ENCODE measurements at places on chromosomes 1 and 21.
A peak's percentile ranks its signal among the peaks of the same experiment; 100 is the strongest.

DNA sequence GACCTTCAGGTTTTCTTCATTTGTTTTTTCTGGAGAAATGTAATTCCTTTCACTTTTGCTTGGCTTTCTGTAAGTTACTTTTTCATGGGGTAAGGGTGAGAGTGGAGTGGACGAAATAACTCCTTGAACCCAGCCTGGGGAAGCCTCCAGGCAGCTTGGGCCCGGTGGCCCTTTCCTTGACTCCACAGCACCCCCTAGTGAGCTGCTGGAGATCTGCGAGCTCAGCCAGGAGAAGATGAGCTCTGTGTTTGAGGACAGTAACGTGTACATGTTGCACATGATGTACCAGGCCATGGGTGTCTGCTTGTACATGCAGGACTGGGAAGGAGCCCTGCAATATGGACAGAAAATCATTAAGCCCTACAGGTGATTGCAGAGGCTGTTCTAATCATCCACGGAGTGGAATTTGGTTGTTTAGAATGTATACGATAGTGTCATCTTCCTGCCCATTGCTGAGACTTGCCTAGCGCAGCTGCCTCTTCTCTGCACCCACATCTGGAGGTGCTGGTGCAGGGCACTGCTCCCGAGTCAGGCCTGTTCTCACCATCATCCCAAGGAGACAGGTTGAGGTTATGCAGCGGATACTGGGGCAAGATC, 51.0 kb downstream of the SMYD2 start:
- DNase-seq: no peak

DNA sequence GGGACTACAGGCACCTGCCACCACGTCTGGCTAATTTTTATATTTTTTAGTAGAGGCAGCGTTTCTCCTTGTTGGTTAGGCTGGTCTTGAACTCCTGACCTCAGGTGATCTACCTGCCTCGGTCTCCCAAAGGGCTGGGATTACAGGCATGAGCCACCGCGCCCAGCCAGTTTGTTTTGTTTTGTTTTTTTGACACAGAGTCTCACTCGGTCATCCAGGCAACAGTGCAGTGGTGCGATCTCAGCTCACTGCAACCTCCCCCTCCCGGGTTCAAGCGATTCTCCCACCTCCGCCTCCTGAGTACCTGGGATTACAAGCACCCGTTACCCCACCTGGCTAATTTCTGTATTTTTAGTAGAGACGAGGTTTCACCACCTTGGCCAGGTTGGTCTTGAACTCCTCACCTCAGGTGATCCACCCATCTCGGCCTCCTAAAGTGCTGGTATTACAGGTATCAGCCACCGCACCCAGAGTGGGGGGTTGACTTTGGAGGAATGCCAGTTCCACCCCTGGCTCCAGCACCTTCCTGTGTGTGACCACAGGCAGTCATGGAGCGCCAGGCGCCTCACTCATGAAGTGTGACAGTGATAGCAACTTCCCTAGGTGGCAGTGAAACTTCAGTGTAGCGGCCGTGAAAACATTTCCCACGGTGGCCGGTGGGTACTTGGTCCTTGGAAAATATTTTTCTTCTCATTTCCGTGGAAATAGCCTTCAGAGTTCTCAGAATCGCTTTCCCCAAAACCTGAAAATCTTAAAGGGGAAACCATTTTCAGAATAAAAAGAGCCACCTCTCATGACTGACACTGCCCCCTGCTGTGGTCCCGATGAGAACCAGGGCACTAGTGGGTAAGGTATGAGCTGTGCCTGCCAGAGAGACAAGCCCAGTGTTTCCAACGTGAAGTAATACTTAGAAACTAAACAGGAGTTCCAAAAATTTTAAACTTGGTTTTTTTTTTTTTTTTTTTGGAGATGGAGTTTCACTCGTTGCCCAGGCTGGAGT, 48.6 kb downstream of the WDR4 start:
- peak; percentile 40 for DNase-seq

DNA sequence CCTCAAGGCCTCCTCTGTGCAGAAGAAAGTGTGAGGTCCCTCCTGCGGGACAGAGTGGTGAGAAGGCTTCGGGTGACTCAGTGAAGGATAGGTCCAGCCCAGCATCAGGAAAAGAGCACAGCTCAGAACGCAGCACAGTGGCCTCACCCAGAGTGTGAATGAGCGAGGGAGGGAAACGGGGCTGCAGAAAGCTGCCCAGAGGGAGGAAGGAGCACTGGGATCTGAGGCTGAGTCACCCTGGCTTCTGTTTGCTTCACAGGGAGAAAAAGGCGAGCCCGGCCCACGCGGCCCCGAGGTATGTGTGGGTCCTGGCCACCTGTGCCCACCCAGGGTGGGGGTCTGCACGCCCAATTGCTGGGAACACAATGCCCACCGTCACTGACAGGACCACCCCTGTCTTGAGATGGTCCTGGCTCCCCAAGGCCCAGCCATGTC, 24.3 kb downstream of the COL6A2 start:
- no peak for DNase-seq

- DNase-seq: no peak
Measured at GRCh38 chr1:176142973-176143372, 64.1 kb downstream of the COP1 start.

- no peak for DNase-seq
Measured at GRCh38 chr21:42089093-42089631, 18.0 kb downstream of the UMODL1 start.

DNA sequence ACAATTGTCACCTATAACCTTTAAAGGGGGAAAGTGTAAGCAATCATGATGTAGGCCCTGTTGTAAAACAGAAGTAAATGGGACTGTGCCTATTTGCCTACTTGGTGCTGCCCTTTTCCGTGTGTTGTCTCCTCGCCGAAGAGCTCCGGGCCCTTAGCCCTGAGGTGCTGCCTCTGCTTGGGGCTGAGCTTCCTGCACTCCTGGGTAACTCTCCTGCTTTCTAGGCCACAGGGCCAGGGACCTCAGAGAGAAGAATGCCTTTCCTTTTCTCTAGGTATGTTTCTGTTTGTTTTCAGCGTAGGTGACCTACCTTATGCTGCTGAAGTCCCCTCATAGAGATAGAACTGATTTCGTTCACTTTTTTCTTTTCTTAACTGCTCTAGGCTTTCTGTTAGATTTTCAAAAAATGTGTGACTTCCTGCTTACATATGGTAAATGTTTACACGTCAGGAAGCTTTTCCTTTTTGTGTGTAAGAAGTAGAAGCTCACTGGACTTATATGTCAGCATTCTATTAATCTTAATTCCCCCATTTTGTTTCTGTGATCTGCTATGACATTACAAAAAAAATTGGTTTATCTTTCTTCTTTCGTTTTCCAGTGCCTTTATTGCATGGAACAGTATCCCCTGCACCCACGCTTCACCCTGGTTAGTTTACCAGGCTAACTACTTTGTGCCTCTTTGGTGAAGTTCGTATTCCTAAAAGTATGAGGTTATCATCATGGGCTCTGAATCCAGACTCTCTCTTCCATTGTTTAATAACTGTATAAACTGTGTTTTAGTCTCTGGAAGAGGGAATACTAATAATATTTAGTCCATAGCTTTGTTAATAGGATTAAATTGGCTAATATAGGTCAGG, 61.7 kb downstream of the ITSN1 start:
- no peak for DNase-seq

GRCh38 chr1:214270097-214270650, 10.8 kb upstream of the SMYD2 start:
- DNase-seq: no peak

DNA sequence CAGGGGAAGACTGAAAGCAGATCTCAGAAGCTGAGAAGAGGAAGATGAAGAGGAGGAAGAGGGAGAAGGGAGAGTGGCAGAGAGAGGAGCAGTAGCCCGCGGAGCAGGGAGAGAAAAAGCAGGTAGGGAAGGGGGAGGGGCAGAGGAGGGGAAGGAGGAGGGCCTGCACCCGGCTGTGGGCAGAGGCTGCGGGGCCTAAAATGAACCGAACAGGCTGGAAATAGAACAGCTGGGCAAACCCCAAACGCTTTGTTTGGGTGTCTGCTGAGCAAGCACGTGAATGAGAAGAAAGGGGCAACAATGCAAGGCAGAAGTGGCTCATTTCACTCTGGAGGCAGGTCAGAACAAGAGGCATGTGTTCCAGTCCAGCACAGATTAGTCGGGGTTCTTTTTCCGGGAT, 33.5 kb downstream of the KCNC4 start:
- no peak for DNase-seq

- DNase-seq: no peak
Measured at GRCh38 chr1:206101351-206102045, 15.7 kb downstream of the AVPR1B start.

GRCh38 chr1:53475664-53476063, 16.5 kb downstream of the DMRTB1 start:
- no peak for DNase-seq

- no peak for DNase-seq
Measured at GRCh38 chr21:25396135-25396711, 211.1 kb downstream of the MRPL39 start.

DNA sequence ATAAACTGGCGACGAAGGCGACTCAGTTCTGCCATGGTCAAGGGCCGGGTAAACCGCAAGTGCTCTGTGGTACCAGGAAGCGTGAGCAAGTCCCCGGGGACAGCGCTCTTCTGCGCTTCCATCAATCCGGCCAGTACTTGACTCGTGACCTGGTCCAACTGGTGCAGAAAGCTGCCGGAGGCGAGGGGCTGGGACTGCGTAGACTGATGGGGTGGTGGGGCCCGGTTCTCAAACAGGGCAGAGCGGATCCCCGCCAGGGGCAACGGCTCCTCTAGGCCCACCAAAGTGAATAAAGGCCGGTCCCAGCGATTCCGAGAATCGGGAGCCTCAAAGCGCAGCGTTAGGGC, 852 bp downstream of the KTI12 start:
- DNase-seq: peak; percentile 6

DNA sequence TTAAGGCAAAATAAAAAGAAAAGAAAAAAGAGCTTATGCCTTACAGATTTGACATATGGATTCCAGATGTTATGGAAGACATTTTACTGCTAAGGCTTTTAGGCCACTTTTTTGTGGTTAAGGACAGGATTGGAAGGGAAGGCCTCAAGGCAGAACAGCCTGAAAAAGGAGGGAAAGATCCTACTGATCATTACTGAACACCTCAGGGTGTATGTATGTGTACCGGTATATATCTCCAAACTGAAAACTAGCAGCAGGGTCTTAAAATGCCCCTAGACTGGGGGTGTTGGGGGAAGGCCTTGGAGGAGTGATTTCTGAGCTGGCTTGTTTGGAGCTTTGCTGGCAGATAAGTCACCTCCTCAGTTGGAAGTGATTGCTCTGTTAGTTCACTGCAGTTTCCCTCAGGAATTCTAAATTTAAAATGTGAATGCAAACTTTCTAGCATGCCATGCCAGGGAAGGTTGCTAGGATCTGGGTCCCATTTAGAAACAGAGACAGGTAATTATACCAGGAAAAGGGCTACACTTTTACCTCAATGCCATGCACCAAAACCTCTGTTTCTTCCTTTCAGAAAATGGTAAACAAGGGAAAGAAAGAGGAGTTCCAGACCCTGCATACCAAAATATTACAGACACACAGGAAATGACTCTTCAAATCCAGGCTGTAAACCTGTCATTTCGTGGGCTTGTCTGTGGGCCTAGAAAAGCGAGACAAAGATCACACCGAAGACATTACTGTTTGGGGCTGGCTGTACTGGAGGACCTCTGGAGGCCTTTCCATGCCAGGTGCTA, 15.0 kb downstream of the C1orf52 start:
- DNase-seq: peak; percentile 45

- no peak for DNase-seq
Measured at GRCh38 chr1:25120281-25120680, 112.0 kb downstream of the SYF2 start.

GRCh38 chr1:46131712-46132528, 509 bp downstream of the PIK3R3 start:
- peak; percentile 57 for DNase-seq

- DNase-seq: peak; percentile 61
Measured at GRCh38 chr1:201982082-201982622, 296 bp upstream of the RNPEP start.

DNA sequence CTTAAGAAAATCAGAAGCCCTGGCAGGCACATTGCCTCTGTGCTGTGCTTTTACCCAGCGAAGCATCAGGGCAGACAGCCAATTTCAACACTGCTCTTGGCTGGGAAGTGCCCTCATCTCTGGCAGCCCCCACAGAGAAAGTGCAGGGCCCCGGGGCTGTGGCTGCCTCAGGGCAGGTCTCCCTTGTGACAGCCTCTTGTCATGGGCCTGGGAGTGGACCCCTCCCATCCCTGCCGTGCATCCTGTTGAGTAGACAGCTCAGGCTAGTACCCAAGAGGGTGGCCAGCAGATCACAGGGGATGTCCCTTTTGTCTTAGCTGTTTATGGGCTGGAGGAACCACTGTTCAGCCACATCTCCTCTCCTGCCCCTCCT, 23.3 kb downstream of the TTC34 start:
- DNase-seq: no peak

- DNase-seq: no peak
Measured at GRCh38 chr1:200973937-200974657, 49.4 kb downstream of the KIF21B start.

GRCh38 chr1:151967091-151967490, 26.6 kb downstream of the S100A10 start:
- DNase-seq: no peak

DNA sequence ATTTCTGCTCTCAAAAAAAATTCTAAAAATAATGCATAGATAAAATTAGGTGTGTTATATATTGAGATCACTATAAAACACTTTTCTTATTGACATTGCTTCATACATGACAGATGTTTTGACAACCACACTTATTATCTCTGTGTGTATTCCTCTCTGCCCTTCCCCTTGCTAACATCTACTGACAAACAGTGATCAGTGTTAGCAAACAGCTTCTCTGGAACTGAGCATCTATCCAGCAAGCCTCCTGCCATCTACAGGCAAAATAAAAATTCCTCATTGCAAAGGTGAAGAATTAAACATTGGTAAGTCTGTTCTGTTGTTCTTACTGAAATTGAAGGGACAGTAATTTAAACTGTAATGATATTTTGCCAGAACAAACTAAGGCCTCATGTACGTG, 2153.9 kb downstream of the NCAM2 start:
- DNase-seq: no peak

DNA sequence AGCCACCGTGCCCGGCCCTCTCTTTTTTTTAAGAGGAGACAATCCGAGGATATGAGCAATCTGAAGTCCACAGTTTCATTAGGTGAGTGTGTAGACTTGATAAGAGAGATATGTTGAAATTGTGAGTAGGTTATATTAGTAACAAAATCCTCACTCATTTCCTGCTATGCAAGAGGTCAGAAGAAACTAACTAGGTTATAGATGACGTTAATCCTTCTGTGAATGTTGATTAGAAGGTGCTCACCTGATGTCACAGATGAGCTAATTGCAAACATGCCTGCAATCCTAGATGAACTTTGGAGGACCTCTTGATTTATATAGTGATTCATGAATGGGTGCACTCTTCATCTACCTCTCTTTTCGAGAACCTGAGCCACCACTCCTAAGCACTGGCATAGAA, 29.3 kb downstream of the NTMT2 start:
- no peak for DNase-seq

- no peak for DNase-seq
Measured at GRCh38 chr1:11648732-11649158, 5.5 kb downstream of the FBXO2 start.

GRCh38 chr1:11026052-11026451, 13.6 kb downstream of the TARDBP start:
- DNase-seq: no peak

GRCh38 chr1:51416910-51417309, 86.5 kb upstream of the TTC39A start:
- no peak for DNase-seq

All from NCI-H524 (cell line).